Activated T-cell treated with anti-CD3 and anti-CD28 coated beads for 48 hours (primary cell): ENCODE measurements at places on chromosomes 3 and 15.
A peak's percentile ranks its signal among the peaks of the same experiment; 100 is the strongest.

GRCh38 chr3:52479037-52479876 is 15.9 kb upstream of the STAB1 start:
- no peak for DNase-seq

- no peak for DNase-seq
Measured at GRCh38 chr3:124800076-124800475, 69.8 kb downstream of the UMPS start.

DNA sequence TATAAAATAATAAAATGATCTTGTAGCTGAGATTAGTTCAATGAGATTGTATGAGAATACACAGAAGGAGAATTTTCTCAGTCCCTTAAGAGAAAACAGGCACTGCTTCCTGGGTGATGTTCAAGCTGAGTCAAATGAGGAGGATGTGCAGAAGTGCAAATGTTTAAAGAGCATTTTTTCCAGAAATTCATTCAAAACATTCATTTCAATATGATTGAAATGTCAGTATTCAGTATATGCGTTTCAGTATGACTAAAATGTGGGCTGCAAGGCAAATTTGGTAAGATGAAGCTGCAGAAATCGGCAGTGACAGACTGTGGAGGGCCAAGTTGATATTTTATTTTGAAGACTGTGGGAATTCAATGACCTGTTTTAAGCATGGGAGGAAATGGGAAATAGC is 19.3 kb upstream of the PYDC2 start:
- no peak for DNase-seq

DNA sequence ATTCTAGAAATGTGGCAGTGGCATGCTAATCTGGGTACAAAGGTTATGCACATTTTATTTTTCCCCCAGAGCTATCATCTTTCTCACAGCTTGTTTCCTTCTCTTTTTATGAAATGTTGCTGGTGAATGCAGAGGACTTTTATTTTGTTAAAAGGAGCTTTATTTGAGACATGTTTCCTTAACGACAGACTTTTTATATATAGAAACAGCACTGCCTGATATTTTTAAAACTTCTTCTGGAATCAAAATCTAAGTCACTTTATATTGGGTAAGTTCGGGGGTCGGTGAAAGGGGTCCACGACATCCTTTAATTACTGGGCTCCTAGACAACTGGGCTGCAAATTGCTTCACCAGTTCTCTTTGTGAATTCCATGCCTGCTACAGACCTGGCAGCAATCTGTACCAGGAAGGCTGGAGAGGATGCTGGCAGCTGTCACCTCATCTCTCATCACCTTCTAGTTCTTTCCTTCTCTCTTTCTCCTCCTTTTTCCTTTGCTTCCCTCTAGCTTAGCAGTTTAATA is 464.7 kb downstream of the PDCD6IP start:
- no peak for DNase-seq

DNA sequence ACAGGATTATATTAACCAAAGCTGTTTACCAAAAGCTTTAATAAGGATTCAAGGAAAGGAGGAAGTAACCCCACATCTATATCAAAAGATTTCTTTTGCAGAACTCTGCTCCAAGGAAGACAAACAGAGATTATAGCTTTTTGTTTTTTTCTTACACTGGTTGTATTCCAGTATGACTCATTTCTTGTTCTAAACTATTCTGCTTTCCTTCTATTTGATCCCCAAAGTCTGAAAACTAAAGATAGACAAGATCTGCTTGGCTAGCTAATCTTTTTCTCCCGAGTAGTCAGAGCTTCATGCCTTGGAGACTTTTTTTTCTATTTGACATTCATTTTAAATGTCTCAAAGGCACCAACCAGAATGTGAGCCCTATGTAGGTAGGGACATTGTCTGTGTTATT is 36.8 kb upstream of the FRMD5 start:
- no peak for DNase-seq

DNA sequence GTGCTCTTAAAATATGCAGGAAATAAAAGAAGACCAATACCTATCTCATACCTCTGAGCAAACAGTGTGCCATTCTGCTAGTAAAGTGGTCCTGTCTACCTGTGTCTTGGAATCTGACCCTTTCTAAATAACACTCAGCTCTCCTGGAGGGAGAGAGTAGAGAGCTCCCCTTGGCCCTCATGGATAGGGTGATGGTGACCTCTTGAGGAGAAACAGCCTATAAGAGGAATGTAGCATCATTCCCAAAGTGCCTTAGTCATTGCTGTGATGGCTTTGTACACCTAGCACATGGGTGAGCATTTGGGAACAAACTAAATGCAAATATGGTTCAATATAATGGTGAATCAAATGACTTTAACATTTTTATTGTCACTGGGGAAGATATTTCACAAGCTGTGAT is 10.0 kb downstream of the SNTN start:
- no peak for DNase-seq

DNA sequence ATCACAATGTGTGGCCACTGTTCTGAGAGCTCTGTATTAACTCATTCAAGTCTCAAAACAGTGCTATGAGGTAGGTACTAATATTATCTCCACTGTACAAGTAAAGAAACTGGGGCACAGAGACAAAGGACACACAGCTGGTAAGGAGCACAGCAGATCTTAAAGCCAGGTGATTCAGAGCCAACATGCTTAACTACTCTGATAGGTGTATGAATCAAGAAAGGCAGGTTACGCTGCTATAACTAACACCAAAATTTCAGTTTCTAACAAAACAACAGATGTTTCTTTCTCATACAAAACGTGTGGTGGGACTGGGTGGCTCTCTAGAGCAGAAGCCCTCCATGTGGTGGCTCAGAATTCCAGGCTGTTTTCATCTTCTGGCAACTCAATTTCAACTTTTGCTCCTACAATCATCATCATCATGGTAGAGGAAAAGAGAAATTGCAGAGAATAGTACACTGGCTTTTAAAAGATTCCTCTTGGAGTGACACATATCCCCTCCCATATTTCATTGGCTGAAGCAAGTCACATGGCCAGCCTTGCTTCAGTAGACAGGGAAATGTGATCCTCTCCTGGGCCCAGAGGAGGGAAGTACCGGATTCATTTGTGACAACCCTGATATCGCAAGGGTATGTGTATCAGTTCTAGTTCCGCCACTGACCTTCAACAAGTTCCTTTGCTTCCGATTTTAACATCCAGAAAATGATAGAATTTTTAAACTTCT is 126.2 kb upstream of the PTX3 start:
- no peak for DNase-seq

- no peak for DNase-seq
Measured at GRCh38 chr3:185663929-185664328, 77.8 kb downstream of the SENP2 start.

DNA sequence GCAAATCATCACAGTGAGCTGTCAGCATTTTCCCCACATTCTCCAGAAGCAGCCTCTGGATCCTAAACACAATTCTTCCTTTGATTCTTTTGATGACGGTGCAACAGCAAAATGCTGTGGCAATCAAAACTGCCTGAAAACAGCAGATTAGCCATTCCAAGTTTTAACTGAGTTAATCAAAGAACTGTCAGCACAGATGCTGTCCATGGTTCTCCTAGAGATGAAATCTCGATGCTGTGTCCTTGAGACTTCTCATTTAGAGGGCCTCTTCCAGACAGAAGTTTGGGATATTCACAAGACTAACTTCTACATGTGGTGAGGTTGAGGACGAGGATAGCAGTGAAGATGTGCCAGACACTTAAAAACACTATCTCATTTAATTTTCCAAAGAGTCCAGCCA is 50.4 kb upstream of the GYG1 start:
- DNase-seq = no peak

DNA sequence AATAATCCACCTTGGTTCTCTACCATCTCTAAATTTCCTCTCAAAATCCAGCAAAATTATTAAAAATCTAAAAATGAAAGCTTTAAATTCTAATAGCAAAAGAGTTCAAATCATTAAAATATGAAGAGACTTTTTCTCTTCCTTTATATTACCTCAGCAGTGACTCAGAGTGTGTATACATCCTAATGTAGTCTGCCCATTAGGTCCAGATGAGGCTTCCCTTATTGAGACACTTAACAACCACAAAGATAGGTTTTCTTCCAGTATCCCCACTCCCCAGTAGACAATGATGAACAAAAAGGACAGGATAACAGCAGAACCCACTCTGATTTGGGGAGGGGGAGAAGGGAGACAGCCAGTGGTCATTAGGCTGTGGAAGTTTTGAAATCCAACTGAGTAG is 61.5 kb upstream of the DCBLD2 start:
- DNase-seq = no peak

DNA sequence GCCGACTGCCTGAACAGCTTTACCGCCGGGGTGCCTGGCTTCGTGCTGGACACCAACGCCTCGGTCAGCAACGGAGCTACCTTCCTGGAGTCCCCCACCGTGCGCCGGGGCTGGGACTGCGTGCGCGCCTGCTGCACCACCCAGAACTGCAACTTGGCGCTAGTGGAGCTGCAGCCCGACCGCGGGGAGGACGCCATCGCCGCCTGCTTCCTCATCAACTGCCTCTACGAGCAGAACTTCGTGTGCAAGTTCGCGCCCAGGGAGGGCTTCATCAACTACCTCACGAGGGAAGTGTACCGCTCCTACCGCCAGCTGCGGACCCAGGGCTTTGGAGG is 815 bp downstream of the SPINT1 start:
- DNase-seq = peak; percentile 35

DNA sequence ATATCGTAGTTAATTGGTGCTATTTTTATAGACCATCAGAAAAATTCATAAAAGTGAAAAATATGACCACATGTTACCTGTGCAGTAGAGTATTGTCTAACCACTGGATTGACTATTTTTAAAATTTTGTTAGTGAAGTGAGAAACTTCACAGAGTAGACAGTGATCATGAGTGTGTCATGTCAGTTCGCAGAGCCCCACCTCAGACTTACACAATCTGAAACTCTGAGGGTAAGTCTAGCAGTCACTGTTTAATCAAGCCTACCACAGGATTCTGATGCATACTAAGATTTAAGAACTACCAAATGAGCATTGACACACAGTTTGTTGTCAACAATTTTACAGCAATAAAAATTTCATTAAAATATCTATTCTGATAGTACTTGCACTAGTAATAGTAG is 552.9 kb upstream of the SUCLG2 start:
- DNase-seq = no peak

- no peak for DNase-seq
Measured at GRCh38 chr3:7407107-7407506, 546.2 kb downstream of the GRM7 start.

GRCh38 chr3:84074767-84075166 is 884.0 kb upstream of the CADM2 start:
- DNase-seq = no peak

DNA sequence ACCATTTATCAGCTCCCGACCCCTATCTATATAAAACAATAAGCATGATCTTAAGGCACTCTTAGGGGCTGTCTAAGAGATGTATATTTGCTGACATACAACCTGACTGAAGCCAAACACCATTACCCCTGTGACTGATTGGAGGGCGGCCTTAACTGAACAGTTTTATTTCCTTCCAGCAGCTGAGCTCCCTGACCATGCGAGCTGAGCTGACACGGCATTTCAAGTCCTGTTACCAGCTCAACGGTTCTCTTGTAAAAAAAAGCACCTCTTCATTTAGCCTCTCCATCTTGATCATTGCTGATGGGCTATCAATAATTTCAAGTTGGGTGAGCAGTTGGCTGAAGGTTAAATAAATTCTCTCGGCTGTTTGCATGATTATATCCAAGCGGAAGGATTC is 33.4 kb upstream of the BNIP2 start:
- DNase-seq = no peak

- DNase-seq = no peak
Measured at GRCh38 chr3:172383306-172383796, 64.9 kb downstream of the GHSR start.

DNA sequence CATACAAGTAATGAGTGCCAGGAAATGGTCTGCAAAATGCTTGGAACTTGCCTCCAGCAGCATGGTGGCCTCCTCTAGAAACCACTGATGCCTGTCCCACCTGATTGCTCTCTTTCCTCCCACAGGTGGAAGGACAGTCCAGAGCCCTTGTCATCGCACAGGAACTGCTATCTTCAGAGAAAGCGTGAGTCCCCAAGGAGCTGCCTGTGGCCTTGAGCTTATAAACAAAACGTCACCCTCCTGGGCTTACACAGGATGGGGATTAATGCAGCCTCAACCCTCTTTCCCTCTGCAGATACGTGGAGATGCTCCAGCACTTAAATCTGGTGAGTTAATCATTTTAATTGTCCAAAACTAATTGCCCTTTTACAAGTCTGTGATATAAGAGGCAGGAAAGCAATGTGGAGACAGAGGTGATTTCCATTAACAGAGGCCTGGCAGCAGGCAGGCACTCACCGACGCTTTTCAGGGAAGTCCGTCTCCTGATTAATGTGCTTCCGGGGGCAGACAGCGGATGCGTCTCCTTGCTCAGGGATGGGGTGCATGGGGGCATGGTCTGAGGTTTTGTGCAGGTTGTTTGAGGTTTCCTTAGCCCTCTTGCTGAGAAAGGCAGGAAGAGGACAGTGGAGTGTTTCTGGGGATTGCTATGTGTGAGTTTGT is 61.8 kb downstream of the FGD5 start:
- DNase-seq = no peak

DNA sequence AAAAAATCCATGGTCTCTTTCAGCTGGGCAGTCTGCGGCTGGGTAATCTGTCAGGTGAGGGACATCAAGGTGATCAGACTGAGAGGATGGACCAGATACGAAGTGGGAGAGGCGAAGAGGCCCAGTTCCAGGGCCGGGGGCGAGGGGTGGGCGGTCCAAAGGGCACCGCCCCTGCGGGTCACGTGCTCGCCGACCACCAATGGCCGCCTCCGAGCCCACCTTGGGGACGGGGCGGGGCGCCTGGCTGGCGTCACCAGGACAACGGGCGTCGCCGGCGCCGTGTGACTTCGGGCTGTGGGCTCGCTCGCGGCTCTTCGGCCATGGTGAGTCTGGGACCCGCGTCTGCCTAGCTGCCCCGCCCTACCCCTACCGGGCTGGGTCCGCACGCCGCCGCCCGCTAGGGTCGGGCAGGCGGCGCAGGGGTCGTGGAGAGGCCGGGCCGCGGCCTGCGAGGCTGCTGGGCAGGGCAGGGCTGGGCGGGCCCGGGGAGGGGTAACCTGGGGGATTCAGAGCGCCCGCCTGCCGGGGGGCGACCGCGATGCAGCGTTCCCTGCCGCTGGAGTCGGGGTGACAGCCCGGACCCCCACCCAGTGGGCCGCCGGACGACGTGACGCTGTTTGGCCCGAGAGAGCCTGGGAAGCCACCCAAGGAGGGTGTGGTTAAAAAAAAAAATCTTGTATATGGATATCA is at the start of gene FBXL2:
Gene FBXL2 (plus strand): TSS at position 250 of the 690 bp plus-strand sequence. CDS start 71 bp downstream, at position 321.
- peak; percentile 50 for DNase-seq
